Stimulated activated CD4-positive, alpha-beta T cell treated with anti-CD3 and anti-CD28 coated beads, TNF-alpha, amount 100 ng/mL, for 1 hour (primary cell): ENCODE measurements at places on chromosomes 2 and 18.

- DNase-seq, result no peak
Observed at GRCh38 chr18:13366962-13367892, 148.7 kb downstream of the LDLRAD4 start.

DNA sequence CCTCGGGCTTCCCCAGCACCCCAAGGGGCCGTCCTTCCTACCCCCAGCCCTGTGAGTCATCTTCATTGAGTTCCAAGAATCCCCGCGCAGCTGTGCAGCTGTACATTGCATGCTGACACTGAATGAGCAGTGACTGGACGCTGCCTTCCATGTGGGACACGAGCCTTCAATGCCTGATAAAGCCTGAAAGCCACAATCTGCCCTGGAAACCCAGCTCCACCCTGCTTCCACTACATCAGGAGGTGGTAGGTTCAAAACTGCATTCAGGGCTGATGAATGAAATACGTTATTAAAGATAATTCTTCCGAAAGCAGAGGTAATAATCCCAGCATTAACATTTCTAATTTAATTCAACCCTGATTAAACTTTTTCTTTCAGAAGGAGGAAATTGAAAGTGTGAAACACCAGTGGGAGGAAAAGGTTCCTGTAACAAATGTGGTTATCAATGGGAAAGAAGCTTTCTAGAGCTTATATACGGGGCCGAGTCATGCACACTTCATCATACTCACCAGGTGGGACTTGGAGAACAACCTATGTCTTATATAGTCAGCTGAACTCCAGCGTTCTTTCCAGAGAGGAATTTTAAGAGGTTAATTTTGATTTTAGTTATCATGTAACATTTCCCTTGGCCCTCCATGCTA is 360.1 kb downstream of the LPIN1 start:
- no peak for DNase-seq

DNA sequence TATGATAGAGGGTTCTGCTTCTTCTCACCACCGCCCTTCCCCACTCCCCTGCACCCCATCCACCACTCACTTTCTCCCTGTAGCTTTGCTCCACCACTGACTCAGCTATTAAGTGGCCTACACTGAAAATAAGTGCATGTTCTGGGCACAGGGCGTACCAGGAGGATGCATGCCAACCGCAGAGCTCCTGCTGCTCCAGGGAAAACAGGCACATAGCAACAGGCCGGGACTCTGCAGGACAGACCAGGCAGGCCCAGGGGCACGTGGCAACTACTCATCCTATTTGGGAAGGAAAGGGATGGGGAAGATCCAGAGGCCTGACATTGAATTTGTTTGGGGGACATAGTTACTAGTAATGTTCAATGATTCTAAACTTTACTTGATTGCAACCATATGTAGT is 28.4 kb downstream of the ARL4C start:
- DNase-seq, result no peak

DNA sequence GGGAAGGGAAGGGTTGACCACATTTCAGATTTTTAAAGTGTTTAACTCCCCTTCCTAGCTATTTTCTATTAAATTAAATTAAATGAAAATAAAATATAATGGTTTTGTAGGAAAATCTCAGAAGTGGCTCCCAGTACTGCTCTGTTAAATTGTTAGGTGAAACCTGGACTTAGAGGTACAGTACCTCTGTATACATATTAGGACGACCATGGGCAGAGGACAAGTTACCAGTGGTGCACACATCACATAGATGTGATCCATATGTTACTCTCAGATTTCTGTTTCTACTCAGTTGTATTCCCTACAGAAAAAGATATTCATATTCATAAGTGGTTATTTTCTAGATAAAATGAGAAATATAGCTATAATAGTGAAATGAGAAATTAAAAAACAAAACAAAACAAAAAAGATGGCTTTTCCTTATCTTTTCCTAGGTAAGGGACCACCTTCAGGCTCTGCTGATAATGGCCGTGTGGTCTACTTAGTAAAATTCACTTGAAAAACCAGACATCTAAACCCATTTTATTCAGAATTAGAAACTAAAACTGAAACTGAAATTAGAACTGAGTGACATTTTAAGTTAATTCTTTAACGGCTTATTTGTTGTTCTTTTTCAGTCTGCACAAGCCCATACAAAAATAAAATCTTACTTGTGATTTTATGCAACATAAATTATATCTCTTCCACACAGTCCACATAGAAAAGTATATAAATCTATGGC is 832.5 kb upstream of the CHAC2 start:
- no peak for DNase-seq

- no peak for DNase-seq
Observed at GRCh38 chr2:48471048-48471474, 58.9 kb upstream of the STON1 start.

GRCh38 chr2:75284345-75284744 is 85.0 kb upstream of the TACR1 start:
- no peak for DNase-seq

DNA sequence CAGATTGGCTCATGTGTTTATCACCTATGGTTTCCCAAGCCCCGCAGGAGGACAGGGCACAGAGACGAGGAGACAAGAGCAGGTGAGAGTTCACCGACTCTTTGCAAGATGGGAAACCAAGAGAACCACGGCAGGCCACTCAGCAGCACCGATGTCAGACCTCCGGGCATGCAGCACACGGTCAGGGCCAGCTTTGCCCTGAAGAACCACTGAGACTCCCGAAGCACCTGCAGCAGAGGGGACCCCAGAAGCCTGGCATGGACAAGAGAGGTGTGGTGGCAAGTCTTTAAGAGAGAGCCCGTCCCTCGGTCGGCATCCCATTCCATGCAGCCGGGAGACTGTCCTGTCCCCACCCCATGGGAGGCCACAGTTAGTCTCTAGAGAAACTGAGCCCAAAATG is 36.6 kb upstream of the TAF1B start:
- no peak for DNase-seq

GRCh38 chr2:63811063-63811462 is 30.6 kb upstream of the UGP2 start:
- DNase-seq, result no peak

DNA sequence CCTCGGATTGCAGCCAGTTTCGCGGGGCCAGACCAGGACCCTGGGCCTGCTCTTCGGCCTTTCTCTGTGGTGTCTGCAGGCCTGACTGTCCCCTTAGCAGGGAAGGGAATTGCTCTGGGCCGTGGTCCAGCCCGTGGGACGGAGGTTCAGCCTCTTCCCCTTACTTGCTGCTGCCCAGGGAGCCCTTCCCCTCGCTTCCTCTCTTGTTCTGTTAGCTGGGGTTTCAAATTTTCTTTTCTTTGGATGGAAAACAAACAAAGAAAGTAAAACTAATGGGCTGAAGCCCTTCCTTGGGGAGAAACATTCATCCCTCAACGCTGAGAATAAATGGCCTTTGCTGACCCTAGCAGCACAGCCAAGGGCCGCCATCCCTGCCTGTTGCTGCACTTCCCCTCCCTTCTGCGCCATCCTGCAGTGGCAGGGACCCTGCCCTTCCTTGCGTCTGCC is 52.4 kb downstream of the ASAP2 start:
- no peak for DNase-seq

DNA sequence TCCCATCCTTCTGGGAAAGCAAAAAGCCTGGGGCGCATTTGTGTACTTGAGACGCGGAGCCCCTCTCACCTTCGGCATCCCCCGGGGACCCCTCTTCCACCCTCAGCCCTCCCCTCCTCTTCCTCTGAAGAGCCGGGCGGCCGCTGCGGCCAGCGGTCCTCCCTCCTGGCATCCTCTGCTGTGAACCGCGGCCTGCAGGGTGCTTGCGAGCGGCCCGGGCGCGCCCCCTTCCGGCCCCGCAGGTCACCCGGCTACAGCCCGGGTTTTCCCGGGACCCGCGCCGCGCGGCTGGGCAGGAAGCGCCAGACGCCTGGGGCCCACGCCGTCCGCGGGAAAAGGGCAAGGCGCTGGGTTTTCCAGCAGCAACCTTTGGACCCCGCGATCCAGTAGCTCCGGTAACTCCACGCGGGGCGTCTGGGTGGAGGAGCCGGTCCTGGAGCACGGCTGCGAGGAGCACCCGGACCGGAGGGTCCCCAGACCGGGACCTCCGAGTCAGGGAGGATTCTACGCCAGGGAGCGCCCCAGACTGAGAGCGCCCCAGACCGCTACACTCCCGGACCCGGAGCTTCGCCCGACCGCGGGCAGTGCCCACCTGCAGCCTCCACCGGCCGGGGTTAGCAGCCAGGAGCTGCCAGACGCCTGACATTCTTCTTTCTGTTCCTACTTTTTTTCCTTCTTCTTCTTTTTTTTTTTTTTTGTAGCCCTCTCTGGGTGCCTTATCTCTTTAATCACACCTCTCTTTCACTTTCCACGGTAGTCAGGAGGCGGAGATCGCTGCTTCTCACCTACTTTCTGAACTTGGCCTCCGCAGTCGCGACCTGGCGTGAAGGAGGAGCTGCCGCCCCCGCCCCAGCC is at the start of gene IL18R1:
TSS of gene IL18R1 (plus strand) at position 271 of the 855 bp plus-strand sequence. CDS start 6,865 bp downstream, outside the sequence.
- no peak for DNase-seq

GRCh38 chr18:24076950-24077349 is 61.9 kb upstream of the CABYR start:
- DNase-seq, result no peak

DNA sequence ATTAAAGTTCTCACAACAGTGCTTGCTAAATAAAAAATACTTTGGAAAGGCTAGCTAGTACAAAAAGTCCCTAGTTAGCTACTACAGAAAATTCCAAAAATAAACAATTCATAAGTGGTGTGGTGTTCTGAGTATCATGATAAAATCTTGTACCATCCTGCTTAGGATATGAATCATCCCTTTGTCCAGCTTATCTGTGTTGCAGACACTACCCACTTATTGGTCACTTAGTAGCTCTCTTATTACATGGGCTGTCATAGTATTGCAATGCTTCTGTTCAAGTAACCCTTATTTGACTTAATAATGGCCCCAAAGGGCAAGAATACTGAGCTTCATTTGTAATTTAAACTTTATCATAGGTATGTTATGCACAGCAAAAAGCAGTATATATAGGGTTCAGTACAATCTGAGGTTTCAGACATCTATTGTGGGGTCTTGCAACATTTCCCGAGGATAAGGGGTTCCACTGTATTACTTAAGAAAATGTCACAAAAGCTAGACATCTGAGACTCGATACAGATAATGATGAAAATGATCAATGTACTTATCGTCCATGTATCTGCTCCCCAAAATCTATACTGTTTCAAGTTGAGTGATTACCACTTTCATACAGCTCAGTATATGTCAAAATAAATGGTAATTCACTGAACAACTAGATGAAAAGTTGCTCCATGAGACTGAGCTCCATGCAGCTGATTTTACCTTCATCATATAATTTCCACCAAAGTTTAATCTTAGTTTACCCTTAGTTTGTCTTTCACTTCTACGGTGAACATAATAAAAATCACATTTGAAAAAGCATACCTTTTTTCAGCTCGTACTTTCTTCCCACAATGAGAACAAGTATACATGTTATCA is 93.8 kb downstream of the C2orf74 start:
- DNase-seq, result no peak

- DNase-seq, result no peak
Observed at GRCh38 chr18:9536354-9537152, 61.2 kb downstream of the RALBP1 start.

- DNase-seq, result no peak
Observed at GRCh38 chr2:11500702-11501303, 33.0 kb upstream of the GREB1 start.

DNA sequence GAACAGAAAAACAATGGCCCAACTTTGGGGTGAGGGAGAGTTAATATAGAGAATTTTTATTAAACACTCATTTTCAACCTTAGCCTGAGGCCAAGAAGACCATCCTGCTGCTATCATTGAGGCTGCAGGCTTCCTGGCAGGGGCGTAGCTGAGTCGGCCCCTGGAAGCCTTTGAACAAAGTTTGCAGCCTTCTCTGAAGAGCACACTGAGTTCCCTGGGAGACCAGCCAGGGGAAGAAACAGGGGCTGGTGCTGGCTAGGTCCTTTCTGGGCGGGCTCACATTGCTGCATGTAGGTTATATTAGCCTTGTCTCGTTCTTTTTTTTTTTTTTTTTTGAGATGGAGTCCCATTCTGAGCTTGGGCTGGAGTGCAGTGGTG is 126.8 kb upstream of the HS6ST1 start:
- no peak for DNase-seq

DNA sequence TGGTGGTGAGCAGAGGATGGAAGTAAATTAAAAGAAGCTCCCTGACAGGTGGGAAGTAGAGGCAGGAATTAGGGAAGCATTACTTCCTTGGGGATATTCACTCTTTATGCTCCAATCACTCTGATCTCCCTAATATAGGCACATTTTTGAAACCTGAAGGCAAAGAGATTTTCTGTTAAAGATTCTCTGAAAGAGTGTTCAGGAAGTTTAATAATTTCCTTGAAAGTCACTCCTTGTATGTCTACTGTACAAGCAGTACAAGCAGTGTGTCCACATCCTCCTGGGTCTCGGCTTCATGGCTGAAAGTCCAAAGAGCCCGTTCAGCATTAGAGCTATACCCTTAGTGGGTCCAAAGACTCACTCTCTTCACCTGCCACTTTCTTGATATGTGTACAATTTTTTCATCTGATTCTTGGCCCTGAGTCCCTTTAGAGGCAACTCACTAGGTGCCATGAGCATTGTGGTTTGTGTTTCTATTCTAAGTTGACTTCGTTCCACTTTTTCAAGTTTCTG is 60.2 kb downstream of the AAK1 start:
- DNase-seq, result no peak

DNA sequence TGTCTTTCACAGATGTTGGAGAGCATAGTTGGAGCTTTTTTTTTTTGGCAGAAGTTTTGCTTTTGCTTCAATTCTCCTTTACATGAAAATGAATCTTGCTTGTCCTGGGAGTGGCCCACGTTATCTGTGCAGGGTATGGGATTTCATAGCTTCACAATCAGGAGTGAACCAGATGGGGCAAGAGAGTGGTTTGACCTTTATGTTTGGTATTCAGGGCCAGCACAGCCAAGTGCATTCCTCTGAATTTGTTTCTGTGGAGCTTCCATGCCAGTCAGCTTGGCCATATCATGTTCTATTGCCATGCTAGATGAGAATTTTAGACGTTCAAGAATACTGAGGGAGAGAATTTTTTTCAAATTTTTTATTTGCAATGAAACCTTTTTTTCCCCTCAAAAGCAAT is 116.6 kb downstream of the PRPF40A start:
- no peak for DNase-seq

DNA sequence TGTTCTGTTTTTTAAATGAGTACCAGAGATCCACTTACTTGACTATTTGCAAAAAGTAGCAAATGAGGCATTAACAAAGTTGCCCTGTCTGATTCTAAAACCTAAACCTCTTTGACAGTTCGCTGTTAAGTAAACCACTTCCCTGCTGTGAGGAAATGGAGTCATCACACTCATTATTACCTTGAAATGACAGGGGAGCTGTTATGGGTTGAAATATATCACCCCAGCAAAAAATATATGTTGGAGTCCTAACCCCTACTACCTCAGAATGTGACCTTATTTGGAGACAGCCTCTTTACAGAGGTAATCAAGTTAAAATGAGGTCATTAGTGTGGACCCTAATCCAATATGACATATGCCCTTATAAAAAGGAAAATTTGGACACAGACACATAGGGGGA is 36.1 kb downstream of the DHRS9 start:
- DNase-seq, result no peak

GRCh38 chr2:212052412-212053159 is 486.0 kb downstream of the ERBB4 start:
- no peak for DNase-seq

GRCh38 chr2:6072768-6073167 is 380.6 kb downstream of the SOX11 start:
- no peak for DNase-seq
